ENCODE measurements at places on chromosomes 1 and 21.

- no peak for DNase-seq
These were observed 27.9 kb upstream of the AGO1 start for GRCh38 chr1:35854989-35855700.

- no peak for DNase-seq
These were observed 3.9 kb upstream of the HAO2 start for GRCh38 chr1:119364640-119365039.

GRCh38 chr1:165900576-165901380 is 73.4 kb downstream of the UCK2 start:
- DNase-seq: no peak

DNA sequence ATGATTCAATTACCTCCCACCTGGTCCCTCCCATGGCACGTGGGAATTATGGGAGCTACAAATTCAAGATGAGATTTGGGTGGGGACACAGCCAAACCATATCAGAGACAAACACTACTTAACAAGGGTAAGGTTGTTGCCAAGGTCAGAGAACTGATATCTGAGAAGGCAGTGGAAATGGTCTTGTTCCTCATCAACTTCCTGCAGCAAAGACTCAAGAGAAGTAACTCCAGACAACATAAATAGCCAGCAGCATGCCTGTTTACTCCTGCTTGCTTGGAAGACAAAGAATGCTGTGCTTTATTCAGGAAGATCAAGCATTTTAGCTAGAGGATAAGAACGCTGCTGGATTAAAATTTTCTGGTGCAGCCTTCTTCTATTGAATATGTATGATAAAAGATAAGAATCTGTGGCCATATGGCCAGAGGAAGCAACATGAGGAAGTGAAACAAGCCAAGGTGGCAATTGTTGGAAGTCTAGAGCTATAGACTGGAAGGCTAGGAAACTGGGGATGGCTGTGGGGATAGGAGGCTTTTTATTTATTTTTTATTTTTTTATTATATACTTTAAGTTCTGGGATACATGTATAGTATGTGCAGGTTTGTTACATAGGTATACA is 36.4 kb downstream of the DDAH1 start:
- no peak for DNase-seq

DNA sequence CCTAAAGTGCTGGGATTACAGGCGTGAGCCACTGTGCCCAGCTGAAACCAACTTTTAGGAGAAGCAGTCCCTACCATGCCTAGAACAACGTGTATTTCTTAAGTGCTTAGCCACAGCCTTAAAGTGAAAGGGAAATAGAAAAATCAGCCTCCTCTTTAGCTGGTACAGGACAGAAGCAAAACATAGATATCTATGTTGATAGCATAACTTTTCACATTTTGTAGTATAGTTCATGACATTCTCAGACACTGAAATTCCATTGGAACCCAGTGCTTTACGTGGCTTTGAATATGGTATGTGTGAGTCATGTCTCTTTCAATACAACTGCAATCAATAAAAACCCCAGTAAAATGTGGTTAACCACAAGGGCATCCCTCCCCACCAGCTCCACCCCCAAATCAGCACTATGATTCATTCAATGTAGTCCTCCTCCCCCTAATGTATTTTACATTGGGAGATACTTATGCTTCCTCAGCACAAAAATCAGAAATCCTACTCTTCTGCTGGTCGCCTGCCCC is 32.1 kb downstream of the TGFB2 start:
- DNase-seq: peak; percentile 86

GRCh38 chr1:221117548-221117951 is 238.3 kb downstream of the HLX start:
- DNase-seq: no peak

GRCh38 chr1:51753969-51754368 is 124.6 kb downstream of the NRDC start:
- DNase-seq: no peak

DNA sequence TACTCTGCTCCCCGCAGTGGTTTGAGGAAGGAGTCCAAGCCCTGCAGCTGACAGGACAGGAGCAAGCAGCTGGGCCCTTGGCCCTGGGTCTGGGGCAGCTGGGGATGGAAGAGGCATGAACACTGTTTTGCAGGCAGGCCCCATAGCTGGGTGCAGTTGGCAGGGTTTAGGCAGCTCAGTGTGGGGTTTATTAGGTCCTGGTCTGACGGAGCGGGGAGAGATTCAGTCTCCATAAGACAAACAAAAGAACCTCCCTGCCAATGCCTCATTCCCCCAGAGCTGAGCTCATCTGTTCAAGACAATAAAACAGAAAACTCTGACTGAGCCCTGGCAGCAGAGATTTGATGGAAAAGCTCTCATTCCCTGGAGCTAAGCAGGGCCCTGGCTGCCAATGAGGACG is 37.3 kb downstream of the OLFML2B start:
- no peak for DNase-seq

GRCh38 chr1:165259236-165259635 is 97.3 kb downstream of the LMX1A start:
- no peak for DNase-seq

DNA sequence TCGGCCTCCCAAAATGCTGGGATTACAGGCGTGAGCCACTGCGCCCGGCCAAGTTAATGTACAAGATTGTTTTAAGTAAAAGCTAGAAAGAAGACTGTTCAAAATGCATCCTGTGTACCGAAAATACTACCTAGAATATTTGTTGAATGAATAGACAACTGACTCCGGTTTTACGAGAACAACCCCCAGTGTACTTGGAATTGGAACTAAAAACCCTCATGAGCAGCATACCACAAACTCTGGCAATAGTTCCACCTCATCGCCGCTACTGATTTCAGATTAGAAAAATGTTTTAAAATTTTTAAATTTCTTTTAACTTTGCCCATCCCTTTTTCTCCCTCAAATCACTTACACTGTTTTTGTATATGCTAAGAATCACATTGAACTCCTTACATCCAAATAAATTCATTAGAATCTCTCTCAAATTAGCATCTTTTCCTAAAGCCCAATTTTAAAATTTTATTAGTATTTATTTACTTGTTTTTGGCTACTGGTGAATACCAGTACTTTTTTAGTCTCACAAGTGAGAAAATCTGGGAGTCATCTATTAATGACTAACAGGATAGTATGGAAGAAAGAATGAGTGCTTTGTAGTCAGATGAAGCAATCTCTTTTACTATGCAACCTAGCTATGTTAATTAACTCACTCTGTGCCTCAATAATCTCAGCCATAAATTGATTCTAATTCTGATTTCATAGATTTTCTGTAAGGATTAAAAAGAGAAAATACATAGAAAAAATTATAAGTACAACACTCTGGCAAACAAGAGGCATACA is 95.1 kb downstream of the GPATCH2 start:
- DNase-seq: no peak

- DNase-seq: no peak
These were observed 5.7 kb downstream of the TOR1AIP2 start for GRCh38 chr1:179871940-179872339.
